ENCODE measurements at places on chromosomes 5 and 9.

DNA sequence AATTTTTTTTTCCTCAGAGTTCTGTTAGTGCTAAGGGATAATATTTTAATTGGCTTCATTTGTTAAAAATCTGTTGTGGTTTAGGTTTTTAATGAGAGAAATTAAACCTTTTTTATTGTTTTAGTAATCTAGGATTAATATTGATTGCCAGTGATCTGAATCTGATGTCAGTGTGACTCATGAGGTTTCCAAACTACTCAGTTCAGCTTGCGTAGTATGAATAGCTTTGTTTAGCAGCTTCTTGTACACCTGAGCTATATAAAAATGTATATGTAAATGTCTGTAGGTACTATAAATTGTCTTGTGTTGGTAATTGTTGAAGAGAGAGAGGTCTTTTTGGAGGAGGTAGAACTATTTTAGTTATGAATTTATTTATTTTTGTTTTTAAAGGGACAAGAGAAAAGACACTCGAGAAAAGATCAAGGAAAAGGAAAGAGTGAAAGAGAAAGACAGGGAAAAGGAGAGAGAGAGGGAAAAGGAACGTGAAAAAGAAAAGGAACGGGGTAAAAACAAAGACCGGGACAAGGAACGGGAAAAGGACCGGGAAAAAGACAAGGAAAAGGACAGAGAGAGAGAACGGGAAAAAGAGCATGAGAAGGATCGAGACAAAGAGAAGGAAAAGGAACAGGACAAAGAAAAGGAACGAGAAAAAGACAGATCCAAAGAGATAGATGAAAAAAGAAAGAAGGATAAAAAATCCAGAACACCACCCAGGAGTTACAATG, 26.3 kb downstream of the SREK1 start:
- H3K36me3 ChIP-seq, result peaks cover 83% of the 10 kb centered on the region
- DNase-seq, result no peak
- H3K27me3 ChIP-seq, result no peaks in the 10 kb centered on the region
- H3K4me3 ChIP-seq, result no peak overlapping the region
- no peak overlapping the region for H3K27ac ChIP-seq

DNA sequence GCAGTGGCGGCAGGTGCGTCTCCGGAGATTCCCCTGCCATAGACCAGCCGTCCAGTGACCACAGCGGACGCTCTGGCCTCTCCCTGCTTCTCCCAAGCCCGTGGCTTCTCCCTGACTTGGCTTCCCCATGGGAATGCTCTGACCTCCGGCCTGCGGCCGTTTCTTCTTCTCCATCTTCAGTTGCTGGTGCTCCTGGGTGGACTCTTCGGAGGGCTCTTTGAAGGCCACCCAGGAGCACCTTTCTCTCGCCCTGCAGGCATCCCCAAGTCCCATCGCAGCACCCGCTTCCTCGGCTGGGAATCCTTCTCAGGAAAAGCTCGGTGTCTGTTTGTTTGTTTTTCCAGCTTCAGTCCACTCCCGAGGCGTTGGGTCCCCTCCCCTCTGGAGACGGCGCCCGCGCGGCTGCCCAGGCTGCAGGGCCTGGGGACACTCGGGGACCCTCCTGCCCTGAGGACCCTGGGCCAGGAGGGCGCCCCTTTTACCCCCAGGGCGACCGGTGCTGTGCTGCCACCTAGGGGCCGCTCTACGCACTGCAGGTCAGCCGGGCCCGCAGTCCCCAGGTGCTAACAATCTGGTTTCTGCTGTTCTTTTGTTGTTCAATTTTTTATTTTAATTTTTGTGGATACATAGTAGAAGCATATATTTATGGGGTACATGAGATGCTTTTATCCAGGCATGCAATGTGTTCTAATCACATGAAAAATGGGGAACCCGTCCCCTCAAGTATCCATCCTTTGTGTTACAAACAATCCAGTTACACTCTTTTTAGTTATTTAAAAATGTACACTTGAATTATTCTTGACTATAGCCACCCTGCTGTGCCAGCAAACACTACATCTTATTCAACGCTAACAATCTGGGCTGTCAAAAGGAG, 197.9 kb upstream of the ADAMTS16 start:
- H3K4me1 ChIP-seq, result no peaks in the 10 kb centered on the region
- no peak overlapping the region for H3K4me3 ChIP-seq
- no peaks in the 10 kb centered on the region for H3K36me3 ChIP-seq

GRCh38 chr5:106639488-106639887, 1031.2 kb downstream of the EFNA5 start:
- H3K36me3 ChIP-seq, result no peaks in the 10 kb centered on the region
- no peaks in the 10 kb centered on the region for H3K27me3 ChIP-seq
- H3K4me3 ChIP-seq, result no peak overlapping the region

DNA sequence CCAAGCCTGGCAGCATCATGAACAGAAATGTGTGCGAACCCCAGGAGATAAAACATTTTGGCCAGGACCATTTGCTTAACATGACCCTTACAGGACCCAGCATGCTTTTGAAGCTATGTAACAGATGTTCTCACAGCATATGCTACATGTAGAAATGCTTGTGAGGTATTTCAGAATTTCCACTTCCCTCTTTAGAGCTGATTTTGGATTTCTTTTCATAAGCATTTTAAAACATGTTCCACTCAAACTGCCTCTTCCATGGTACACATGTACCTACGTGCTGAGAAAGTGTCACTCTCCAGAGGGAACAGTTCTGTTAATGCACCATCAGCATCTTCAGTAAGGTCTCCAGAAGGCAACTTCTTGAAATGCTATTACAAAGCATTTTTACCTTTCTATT, 15.7 kb upstream of the TSSK1B start:
- H3K36me3 ChIP-seq, result no peaks in the 10 kb centered on the region
- DNase-seq, result no peak
- H3K27me3 ChIP-seq, result no peaks in the 10 kb centered on the region
- H3K27ac ChIP-seq, result no peak overlapping the region

DNA sequence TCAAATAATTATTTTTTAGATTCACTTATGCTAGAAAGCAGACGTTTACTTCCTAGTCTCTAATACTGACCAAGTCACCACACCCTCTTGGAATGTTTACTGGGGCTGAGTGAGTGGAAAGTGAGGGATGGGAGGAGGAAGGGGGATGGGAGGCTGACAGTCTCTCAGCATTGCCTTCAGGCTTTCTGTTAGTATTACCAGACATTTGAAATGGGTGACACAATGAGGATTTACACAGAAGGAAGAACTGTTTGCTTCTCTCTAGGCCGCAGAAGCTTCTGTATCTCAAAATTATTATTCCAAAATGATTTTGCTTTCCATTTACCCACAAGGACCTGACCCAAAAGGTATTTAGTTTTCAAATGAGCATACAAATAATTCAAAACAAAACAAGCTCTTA, 232.8 kb upstream of the ZNF608 start:
- no peaks in the 10 kb centered on the region for H3K36me3 ChIP-seq
- no peak for DNase-seq
- no peak overlapping the region for H3K4me3 ChIP-seq
- H3K27ac ChIP-seq, result no peak overlapping the region

- peaks cover 71% of the 10 kb centered on the region for H3K36me3 ChIP-seq
- DNase-seq, result no peak
- H3K27ac ChIP-seq, result no peak overlapping the region
- H3K4me3 ChIP-seq, result no peak overlapping the region
- no peaks in the 10 kb centered on the region for H3K27me3 ChIP-seq
Observed at GRCh38 chr5:177141496-177141895, 7.9 kb downstream of the NSD1 start.

GRCh38 chr5:112381521-112381920, 37.6 kb downstream of the EPB41L4A start:
- no peak overlapping the region for H3K4me3 ChIP-seq
- H3K27me3 ChIP-seq, result peaks cover 6% of the 10 kb centered on the region
- H3K27ac ChIP-seq, result no peak overlapping the region
- H3K36me3 ChIP-seq, result no peaks in the 10 kb centered on the region
- H3K4me1 ChIP-seq, result no peaks in the 10 kb centered on the region

DNA sequence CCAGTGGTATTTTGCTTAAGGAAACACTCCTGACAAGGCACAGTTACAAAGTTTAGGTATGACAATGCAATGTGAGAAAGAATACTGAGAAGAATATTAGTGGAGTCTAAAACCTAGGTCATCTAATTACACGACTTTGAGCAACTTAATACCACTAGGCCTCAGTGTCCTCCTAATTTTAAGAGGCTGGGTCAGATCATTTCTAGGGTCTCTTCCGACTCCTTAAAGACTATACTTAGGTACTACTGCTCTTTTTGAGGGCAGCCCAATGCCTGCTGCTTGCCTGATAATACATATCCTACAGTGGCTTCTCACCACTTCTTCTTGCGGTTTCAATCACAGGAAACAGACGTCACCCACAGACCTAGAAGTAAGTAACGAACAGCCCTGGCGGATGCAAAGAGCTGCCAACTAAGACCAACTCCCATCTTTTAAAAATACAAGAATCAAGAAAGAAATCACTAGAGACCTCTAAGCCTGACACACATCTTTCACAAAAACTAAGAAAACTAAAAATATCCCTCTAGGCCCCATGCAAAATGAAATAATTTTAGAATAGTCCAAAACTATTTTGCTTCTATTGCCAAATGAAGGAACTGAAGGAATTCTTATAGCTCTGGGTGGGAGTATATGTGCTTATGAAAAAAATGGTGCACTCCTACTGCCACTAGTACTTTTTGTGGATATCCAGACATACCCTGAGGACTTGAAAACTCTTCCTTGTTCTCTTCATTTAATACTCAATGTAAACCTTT, 13.1 kb downstream of the DIAPH1 start:
- no peaks in the 10 kb centered on the region for H3K27me3 ChIP-seq
- H3K4me3 ChIP-seq, result no peak overlapping the region
- peak; percentile 88 for DNase-seq
- peaks cover 13% of the 10 kb centered on the region for H3K36me3 ChIP-seq
- peak overlapping the region; percentile 92 for H3K27ac ChIP-seq
- peaks cover 93% of the 10 kb centered on the region for H3K4me1 ChIP-seq

DNA sequence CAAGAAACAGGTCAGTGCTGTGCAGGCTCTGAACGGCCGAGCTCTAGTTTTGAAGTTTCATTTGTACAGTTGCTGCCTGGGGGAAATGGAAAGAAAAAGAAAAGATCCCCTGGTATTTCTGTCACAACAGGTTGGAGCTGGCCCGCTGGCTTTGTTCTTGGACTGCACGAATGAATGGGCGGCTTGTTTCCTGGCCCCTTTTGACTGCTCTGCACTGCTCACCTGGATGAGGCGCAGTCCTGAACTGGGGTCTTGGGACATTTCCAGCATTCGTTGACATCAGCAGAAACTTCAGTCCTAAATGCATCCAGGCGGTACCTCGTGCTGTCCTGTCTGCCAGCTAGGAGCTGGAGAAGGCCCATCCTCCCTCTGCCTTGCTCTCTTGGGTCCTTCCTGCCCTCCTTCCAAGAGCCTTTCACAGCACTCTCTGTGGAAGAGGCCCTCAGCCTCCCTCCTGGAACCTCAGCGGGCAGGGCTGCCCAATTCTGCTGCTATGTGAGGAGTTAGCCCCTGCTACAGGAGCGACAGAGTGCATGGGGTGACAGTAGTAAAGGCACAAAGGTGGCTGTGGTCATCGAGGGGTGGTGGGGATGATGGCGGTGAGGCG, 189.2 kb downstream of the FSTL4 start:
- no peak overlapping the region for H3K4me3 ChIP-seq
- H3K27me3 ChIP-seq, result peaks cover 1% of the 10 kb centered on the region
- H3K36me3 ChIP-seq, result no peaks in the 10 kb centered on the region
- H3K4me1 ChIP-seq, result peaks cover 8% of the 10 kb centered on the region
- no peak overlapping the region for H3K27ac ChIP-seq

DNA sequence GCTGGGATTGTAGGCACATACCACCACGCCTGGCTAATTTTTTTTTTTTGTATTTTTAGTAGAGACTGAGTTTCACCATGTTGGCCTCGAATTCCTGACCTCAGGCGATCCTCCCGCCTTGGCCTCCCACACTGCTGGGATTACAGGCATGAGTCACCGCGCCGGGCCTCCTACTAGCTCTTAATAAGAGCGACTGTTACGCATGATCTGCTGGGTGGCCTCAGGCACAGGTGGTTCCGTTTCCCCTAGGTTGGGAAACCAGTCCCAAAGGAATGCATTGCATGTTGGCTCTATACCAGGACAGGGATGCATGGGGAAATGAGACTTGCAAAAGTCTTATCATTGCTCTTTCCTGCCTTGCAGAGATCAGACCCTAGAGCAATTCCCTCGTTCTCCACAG, 184.7 kb upstream of the PPP1R26 start:
- no peak overlapping the region for H3K27ac ChIP-seq
- no peaks in the 10 kb centered on the region for H3K27me3 ChIP-seq
- H3K36me3 ChIP-seq, result no peaks in the 10 kb centered on the region
- DNase-seq, result no peak

- no peak for DNase-seq
- H3K36me3 ChIP-seq, result no peaks in the 10 kb centered on the region
- no peak overlapping the region for H3K4me3 ChIP-seq
- H3K4me1 ChIP-seq, result no peaks in the 10 kb centered on the region
Observed at GRCh38 chr9:132214027-132214622, 52.3 kb downstream of the NTNG2 start.

- H3K27me3 ChIP-seq, result no peaks in the 10 kb centered on the region
- no peak for DNase-seq
- H3K27ac ChIP-seq, result no peak overlapping the region
- no peaks in the 10 kb centered on the region for H3K36me3 ChIP-seq
Observed at GRCh38 chr5:163248333-163248732, 189.1 kb upstream of the CCNG1 start.

- no peak overlapping the region for H3K4me3 ChIP-seq
- no peaks in the 10 kb centered on the region for H3K27me3 ChIP-seq
- no peaks in the 10 kb centered on the region for H3K4me1 ChIP-seq
- no peak for DNase-seq
- no peak overlapping the region for H3K27ac ChIP-seq
Observed at GRCh38 chr5:130189961-130190360, 285.7 kb downstream of the CHSY3 start.

- no peaks in the 10 kb centered on the region for H3K27me3 ChIP-seq
- peaks cover 13% of the 10 kb centered on the region for H3K4me1 ChIP-seq
- no peak for DNase-seq
- no peak overlapping the region for H3K4me3 ChIP-seq
- H3K27ac ChIP-seq, result no peak overlapping the region
Observed at GRCh38 chr9:20325008-20325407, 297.3 kb downstream of the MLLT3 start.

DNA sequence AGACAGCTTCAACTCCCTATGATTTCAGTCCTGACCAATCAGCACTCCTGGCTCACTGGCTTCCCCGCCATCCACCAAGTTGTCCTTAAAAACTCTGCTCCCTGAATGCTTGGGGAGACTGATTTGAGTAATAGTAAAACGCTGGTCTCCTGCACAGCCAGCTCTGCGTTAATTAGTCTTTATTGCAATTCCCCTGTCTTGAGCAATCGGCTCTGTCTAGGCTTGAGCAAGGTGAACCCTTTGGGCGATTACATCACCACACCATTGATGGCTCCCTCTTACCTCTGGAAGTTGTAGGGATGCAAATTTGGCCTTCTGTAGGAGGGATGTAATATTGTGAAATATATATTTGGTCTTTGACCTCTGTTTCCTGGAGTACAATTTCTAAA, 2.9 kb upstream of the SLC23A1 start:
- H3K27me3 ChIP-seq, result no peaks in the 10 kb centered on the region
- H3K27ac ChIP-seq, result peak overlapping the region; percentile 99
- DNase-seq, result peak; percentile 22
- peaks cover 76% of the 10 kb centered on the region for H3K4me1 ChIP-seq
- peaks cover 31% of the 10 kb centered on the region for H3K36me3 ChIP-seq
- H3K4me3 ChIP-seq, result peak overlapping the region; percentile 65

- peaks cover 2% of the 10 kb centered on the region for H3K27me3 ChIP-seq
- DNase-seq, result no peak
- no peak overlapping the region for H3K27ac ChIP-seq
- no peaks in the 10 kb centered on the region for H3K4me1 ChIP-seq
- H3K36me3 ChIP-seq, result no peaks in the 10 kb centered on the region
Observed at GRCh38 chr9:123283455-123283854, 15.1 kb upstream of the STRBP start.
